ENCODE measurements at places on chromosomes 1 and 21. TPM values are rescaled to one million over a fixed set of nuclear protein-coding genes. Genes with fewer than 3 reads are reported as not detected.

SEMA4A gene
- polyA plus RNA-seq, result 5.6 TPM

MSH4 gene
- polyA plus RNA-seq, result 0.10 TPM

PRKAA2 gene
- polyA plus RNA-seq, result 3.0 TPM

THEMIS2 gene
- 8.1 TPM for polyA plus RNA-seq

OR2T33 gene
- polyA plus RNA-seq, result not detected

TAS1R1 gene
- polyA plus RNA-seq, result 0.19 TPM

CD1E gene
- polyA plus RNA-seq, result not detected

AKNAD1 gene
- polyA plus RNA-seq, result not detected

OR2T11 gene
- polyA plus RNA-seq, result not detected

C2CD4D gene
- 0.82 TPM for polyA plus RNA-seq

DHDDS gene
- 32.6 TPM for polyA plus RNA-seq

GUCA2A gene
- not detected for polyA plus RNA-seq

APOBEC4 gene
- 0.10 TPM for polyA plus RNA-seq

SLC45A1 gene
- 1.1 TPM for polyA plus RNA-seq

SLC44A5 gene
- polyA plus RNA-seq, result 2.8 TPM

DNA sequence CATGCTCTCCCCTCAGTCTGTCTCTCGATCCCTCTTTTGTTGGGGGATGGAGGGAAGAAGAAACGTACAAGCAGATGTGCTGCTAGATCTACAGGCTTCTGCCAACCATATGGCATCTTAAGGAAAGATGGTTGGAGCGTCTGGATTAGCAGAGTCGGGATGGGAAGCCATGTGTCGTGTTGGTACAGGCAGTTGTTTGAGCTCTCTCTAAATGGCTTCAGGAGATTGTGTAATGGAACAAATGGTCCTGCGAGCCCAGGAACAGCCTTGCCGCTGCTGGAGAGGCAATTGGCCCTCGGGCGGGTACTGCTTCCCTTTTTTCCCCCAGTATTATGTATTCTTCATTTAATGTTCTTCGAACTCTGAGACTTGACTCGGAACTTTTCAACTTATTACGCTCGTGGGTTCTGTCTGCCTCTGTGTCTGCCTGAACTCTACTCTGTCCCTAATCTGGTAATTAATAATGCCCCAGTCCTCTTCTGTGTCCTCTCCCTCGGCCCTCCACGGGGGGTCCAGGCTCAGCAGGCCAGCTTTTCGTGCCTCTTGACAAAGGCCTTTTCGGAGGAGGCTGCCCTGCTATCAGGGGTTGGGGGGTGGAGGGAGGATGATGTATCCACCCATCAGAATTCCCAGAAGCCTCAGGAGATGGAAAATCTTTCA is 215.3 kb downstream of the SDCCAG8 start:
- DNase-seq, result no peak

DNA sequence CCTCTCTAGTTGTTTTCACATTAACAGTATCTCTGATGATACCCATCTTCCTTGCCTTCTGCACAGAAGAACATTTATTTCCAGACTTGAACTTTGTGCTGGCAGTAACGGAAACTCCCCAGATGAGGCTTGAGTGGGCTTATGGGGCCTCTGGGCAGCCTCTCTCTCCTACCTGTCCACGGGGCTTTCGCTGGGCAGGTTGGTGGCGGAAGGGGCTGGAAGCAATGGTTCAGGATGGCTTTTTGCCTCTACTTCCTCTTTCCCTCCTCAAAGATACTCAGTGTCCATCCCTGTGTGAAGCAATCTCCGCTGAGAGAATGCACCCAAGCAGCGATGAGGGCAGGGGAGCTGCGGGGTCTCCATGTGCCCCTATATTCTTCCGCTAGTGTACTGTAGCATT is 348.2 kb downstream of the HLX start:
- DNase-seq, result no peak

DNA sequence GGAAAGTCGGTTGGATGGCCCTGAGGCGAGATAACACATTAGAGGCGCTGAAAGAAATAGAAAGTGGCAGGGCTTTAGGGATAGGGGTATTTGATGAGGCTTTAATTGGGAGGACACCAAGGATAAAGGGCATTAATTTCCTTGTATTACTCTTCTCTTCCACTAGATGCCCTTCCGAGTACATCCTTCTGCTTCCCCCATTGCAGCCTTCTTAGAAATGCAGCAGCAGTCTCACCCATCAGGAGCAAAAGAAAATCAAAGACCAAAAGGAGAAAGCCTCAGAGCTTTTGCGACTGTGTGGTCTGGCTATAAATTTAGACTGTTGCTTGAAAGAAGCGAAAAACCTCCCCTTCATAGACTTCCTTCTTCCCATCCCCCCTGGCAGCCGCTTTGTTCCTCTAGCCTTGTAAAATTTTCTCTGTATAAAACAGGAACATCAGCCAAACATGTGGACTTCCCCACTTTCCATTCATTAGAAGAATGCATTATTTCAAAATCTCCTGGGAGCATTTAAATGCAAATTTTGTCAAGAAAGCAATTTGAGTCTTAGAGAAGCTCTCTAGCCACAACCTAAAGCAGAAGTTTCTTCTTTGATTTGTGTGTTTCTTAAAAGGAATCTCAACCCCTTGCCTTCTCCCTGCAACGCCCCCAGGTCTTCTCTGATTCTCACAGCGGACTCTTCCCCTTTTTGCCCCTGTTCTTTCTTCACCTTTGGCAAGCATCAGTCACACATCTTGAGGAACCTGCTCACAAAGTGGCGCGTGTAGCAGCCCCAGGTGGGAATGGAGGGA is 76.6 kb downstream of the NDUFS5 start:
- peak; percentile 87 for DNase-seq

- DNase-seq, result peak; percentile 94
Measured at GRCh38 chr1:163410073-163410999, 88.6 kb downstream of the NUF2 start.

GRCh38 chr1:168613691-168614231 is 37.4 kb downstream of the XCL1 start:
- DNase-seq, result no peak

GRCh38 chr1:110227774-110228173 is 17.7 kb downstream of the KCNC4 start:
- no peak for DNase-seq

- DNase-seq, result no peak
Measured at GRCh38 chr1:115323366-115324004, 14.6 kb downstream of the NGF start.

GRCh38 chr21:46156378-46156645 is 933 bp upstream of the FTCD start:
- no peak for DNase-seq

DNA sequence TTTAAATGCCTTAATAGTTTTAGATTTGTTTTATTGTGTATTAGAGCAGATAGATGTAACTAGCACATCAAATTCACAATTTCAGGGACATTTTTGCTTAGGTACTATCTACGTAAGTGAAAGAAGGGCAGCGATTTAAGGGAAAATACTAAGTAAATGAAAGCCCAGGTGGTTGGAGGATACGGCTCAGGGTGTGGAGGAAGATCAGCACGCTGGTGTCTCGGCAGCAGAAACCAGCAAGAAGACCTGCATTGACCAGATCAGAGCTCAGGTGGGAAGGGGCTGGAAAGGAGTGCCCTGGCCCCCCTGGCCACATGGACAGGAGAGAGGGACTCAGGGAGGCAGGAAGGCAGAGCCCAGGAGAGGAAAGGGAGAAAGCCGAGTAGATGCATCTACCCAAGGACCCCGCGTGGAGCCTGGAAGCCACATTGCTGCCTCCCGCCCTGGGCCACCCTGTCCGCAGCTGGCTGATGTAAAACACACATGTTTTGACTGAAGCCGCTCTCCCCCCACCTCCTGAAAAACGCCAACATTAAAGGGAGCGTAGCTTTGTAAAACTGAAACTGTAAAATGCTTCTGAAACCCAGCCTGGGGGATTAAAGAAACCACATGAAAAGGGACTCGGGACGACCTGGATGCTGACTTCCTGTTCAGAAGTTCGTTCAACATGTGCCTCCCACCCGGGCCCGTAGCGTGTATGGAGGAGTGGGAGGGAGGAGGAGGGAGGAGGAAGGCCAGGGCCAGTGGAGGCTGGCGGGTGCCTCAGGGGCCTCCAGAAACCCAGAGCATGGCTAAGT is 72.6 kb upstream of the TARDBP start:
- DNase-seq, result no peak

DNA sequence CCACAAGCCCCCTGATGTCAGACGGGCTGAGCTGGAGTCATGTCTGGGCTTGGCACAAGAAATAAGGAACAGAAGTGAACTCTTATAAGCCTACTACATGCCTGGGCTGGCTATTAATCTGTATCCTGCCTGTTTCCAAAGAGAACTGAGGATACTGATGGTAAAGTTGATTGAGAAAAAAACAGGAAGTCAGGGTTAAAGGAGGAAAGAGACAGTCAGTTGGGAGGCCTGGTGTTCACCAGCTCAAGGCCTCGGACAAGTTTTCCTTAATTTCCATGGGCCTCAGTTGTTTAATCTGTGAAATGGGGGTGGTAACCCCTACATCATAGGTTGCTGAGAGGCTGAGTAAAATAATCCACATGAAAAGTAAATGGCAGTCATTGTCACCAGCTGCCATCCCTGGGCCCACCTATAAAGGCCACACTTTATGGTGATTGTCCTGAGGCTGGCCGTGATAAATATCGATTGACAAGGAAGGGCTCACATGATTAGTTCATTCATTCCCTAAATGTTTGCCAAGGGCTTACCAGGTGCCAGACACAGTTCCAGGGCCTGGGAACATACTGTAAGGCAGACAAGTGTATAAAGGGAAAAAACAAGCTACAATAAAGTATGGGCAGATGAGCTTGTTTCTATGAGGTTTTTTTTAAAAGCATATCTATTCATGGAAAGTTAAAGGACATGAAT is 2.8 kb downstream of the ALDH4A1 start:
- DNase-seq, result no peak

DNA sequence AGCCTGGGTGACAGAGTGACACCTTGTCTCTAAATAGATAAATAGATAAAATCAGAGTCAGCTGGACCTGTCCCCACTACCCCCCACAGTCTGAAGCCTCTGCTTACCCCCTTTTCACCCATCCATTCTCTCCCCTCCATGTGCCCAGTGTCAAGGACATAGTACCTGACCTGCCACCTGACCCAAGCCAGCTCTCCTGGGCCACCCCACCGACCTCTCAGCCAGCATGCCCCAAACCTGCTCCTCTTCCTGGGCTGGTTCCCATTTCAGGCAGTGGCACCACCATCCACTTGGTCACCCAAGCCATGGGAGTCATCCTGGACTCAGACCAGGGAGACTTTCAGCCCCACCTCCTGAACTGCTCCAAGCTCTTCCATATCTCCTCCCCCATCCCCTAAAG is 28.2 kb downstream of the CITED4 start:
- DNase-seq, result no peak

- DNase-seq, result peak; percentile 67
Measured at GRCh38 chr1:247857069-247857984, at the start of gene TRIM58. TRIM58 (plus strand) TSS chr1:247857187; CDS start chr1:247857247, 60 bp downstream.

GRCh38 chr1:160410406-160411005 is 10.1 kb downstream of the VANGL2 start:
- peak; percentile 77 for DNase-seq

- DNase-seq, result peak; percentile 94
Measured at GRCh38 chr1:23657659-23658275, 33.8 kb upstream of the RPL11 start.

DNA sequence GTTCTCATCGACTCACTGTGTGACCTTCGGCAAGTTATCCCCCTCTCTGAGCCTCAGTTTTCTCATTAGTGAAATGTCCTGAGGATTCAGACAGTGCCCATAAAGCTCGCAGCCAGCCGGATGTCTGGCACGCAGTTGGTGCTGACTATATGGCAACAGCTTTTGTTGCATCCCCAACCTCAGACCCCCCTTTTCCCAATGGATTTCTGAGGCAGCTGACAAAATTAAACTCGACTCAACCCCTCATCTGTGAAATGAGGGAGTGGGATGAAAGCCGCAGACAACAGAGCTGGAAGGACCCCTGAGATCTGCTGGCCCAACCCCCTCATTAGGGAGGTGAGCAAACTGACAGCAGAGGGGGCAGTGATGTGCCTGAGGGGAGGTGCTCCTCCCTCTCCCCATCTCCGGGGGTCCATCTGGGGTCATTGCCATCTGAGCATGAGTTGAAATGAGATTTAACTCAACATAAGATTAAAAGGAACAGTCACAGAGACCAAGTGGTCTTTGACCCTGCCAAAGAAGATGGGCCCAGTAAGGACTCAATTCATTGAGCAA is 40.4 kb downstream of the NKAIN1 start:
- DNase-seq, result no peak

- DNase-seq, result no peak
Measured at GRCh38 chr1:206892351-206892984, 4.8 kb upstream of the IL24 start.

- peak; percentile 30 for DNase-seq
Measured at GRCh38 chr1:50084389-50084788, 24.3 kb upstream of the ELAVL4 start.

DNA sequence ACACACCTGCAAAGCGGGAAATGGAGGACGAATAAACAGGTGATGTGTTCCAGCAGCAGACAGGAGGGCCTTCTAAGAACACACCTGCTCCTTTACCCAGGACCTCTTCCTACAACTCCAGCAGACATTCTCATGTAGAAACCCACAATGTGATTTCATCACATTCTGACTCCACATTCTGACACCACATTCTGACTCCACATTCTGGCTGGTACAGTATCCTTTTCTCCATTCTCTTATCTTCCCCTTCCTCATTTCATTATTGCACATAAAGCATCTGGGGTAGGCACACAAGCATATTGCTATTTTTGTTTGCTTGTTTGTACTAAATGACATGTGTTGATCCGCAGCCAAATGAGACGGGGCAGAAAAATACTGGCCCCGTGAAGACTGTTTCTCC is 3.6 kb upstream of the ZNF124 start:
- no peak for DNase-seq

DNA sequence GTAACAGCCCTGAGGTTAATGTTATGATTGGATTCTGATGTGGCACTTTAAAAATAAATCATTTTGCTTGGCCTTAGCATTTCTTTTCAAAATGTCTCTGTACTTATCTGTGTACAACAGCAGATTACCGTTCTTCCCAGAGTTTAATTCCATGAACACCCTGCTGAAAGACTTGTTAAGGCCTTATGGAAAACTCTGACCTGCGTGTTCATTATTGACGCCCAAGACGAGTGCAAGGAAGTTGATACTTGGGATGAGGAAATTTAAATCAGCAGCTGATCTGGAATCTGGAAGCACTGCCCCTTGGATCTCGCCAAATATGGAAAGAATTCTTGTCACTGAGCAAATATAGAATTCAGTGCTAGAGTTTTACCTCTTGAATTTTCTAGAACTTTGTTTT is 6.7 kb downstream of the ERG start:
- no peak for DNase-seq

DNA sequence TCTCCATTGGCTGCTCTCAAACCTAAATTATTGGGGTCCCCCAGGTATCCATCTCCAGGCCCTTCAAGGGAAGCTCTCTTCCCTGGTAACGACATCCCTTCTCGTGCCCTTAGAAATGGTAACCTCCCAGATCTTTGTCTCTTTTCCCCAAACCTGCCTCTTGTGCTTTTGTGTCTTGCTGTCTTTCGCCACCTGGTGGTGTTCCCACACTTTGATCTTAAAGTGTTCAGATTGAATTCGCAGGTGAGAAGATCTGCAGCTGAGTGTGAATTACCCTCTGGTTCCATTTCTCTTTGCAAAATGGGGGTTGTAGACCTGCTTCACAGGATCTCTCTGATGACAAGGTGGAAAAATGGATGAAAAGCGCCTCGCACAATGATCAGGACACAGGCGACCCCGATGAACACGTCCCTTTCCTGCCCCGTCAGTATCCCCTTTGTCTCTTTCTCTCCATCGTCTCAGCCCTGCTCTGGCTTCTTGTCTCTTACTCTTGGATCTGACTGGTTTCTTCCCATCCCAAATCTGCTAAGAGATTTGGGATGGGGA is 53.1 kb downstream of the DOP1B start:
- peak; percentile 91 for DNase-seq

- DNase-seq, result no peak
Measured at GRCh38 chr1:159025043-159025442, 15.3 kb downstream of the IFI16 start.
